ENCODE measurements at places on chromosomes 11 and 22.
A peak's percentile ranks its signal among the peaks of the same experiment; 100 is the strongest.

- no peak for DNase-seq
Observed at GRCh38 chr11:69480547-69481392, 693 bp upstream of the LINC01488 start.

DNA sequence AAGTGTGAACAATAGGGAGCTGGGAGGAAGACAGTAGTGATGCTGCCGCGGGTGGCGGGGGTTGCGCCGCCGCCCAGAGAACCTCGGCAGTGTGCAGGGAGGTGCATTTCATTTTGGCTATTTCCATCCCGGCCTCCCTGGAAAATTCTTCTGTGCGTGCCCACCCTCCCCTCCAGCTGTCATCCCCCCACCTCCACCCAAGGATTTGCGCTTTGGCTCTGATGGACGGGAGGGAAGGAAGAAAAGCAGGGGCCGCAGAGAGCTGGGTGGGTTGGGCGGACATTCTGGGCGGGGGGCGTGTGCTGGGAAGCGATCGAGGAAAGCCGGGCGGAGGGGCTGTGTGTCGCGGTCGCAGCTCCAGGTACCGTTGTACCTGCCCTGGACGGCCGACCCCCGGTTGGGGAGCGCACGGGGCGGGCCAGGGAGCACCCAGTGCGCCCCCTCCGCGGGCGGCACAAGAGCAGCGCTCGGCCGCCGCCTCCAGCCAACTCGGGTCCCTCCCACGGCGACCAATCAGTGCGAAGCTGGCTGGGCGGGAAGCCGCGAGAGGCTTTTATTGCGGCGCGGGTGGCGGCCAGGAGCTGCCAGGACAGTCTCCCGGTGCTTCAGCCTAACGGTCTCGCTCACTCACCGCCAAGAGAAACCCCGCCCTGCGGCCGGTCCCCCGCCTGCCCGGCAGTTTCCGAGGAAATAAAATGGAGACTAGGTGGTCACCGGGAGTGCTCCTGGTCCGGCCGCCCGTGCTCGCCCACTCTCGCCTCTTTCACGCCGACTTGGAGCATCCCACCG lies 1.6 kb downstream of the NCAM1 start:
- DNase-seq, result no peak

DNA sequence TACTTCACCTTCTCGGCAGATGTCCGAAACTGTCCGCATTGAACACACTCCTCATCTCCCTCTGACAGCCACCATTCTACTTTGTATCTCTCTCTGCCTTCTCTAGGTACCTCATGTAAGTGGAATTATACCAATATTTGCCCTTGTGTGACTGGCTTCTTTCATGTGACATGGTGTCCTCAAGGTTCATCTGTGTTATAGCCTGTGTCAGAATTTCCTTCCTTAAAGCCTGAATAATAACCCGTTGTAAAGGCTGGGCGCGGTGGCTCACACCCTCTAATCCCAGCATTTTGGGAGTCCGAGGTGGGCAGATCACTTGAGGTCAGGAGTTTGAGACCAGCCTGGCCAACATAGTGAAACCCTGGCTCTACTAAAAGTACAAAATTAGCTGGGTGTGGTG lies 40.4 kb upstream of the PPP6R3 start:
- DNase-seq, result no peak

GRCh38 chr22:44719586-44720368 lies 17.8 kb downstream of the PRR5 start:
- no peak for DNase-seq

DNA sequence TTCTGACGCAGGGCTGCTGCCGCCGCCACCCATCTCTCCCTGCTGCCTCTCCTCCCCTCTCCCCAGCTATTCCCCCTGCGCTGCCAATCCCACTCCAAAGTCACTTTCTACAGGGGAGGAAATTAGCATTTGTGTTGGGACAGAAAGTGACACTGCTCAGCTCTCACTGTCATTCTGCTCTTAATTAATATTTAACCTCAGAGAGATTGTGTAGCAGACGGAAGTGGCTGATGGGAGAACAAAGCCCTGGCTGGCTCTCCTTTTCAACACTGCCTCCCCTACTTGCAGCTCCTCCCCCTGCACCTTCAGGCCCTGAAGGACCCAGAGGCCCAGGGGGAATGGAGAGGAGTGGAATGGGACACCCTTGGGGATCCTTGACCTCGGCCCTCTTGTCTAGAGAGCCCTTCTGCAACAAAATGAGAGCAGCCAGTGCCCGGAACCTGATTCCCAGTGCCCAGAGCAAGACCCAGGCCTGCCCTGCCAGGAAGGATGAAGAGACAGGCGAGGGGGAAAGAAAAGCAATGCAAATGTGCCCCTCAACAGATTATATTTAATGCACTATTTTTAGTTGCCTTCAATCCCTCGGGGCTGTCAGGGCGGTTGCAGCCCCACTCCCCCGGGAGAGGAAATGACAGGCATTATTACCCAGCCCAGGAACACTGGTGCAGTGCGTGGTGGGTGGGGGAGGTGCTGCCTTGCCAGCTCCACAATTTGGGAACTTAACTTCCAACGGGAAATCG lies 14.6 kb upstream of the NRGN start:
- DNase-seq, result peak; percentile 67

GRCh38 chr22:44312766-44313165 lies at the start of gene SHISAL1:
Gene SHISAL1, minus strand, starts transcription at chr22:44312951. Its CDS starts 12,006 bp downstream, at chr22:44300945.
- no peak for DNase-seq

DNA sequence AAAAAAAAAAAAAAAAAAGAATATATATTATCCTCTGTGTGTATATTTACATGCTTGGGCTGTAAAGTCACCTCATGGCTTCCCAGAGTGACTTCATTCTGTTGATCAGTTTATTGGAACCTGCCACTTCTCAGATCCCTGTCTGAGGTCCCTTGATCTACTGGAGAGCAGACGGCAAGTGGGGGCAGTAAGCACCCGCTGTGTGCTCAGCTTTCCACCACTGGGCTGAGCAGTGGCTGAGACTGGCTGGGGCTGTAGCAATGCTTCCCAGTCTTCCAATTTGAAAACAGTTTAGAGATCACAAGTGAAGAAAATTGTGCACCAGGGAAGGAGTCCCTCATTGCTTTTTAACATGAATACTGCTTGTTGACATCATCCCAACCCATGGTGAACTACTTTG lies 6.9 kb upstream of the RBM4B start:
- DNase-seq, result no peak

DNA sequence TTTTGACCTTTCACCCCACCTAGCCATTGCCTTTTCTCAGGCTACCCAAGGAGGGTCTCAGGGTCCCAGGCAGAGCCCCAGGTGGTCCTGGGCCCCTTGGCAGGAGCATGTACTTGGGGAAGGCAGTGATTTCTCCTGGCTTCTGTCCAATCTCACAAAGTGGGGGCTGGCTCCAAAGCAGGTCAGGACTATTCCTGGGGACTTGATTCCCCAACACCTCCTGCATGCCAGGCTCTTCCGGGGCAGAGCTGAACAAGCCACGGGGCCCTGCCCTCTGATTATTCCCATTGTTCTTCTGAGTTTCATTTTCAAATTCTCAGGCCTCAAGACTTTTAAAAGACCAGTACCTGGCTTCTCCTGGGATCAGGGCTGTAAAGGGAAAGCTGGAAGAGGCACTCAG lies 1.5 kb upstream of the TCF20 start:
- DNase-seq, result no peak

DNA sequence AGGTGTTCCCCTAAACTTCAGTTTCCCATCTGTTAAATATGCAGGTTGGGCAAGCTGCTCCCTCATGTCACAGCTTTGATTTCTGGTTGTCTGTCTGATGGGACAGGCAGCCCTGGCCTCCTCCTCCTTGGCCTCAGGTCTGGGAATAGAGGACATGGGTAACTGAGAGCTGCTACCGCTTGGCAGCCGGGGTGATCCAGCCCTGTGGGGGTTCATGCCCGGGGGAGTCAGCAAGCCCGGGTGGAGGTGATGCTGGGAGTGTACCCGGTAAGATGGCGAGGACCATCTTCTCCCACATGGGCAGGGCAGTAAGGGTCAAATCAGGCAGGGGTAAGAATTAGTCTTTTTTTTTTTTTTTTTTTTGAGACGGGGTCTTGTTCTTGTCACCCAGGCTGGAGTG lies 845.0 kb downstream of the TBC1D22A start:
- no peak for DNase-seq

DNA sequence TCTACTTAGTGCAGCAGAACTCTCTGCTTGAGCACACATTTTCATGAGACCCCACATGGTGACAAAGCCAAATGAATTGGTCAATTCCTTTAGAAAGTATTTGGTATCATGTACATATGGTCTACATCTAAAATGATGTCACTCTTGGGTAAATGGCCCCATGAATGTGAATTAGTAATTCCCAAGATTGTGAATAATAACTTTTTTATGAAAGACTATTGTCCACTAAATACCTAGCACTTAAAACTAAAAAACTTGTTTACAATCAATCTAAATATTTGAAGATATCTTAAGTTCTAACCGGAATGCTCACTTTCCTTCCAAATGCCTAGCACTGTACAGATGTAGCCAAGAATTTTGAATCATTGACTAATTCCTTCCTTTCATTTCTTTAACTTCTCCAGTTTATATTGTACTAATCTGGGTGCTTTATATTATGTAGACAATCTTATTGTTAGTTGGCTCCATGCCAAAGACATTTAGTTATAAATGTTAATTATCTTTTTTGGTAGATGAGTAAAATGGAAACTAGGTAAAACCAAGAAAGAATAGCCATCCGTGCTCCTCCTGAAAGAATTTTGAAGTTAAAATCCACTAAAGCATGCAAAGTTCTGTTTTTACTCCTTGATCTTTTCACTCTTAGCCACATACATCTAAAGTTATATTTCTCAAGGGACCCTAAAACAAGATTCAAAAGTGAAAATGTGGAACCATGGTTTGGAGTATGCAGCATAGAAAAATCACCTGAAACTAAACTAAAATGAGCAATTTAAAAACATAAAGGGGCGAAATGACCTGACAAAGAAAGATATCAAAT lies 145.0 kb upstream of the ARHGAP20 start:
- DNase-seq, result no peak

GRCh38 chr11:12287374-12288211 lies 89.8 kb upstream of the PARVA start:
- peak; percentile 48 for DNase-seq

DNA sequence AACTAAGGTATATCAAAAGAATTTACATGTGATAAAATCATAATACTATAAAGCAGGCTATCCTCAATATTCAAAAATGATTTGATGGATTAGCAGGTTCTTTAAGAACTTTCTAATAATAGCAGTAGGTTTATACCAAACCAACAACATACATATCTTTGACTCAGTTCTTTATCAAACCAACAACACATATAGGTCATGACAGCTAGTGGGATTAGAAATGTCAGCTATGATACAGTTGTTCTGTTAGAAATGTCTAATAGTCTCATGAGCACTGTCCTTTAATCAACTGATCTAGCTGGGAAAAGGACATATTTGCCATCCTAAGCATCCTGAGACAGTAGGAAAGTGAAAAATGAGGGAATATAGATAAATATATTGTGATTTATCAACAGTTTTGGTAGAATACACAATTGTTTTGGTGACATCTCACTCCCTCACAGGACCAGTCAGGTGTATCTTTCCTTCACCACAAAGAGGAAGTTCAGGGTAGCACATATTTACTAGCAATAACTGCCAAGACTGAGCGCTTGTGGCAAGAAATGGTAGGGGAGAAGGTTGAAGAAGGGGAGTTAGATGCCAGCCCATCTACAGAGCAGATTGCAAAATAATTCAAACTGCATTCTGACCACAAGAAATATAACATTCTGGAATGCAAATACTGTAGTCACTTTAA lies 90.8 kb upstream of the APOA1 start:
- peak; percentile 46 for DNase-seq

GRCh38 chr11:47152953-47153950 lies 23.4 kb downstream of the ARFGAP2 start:
- DNase-seq, result peak; percentile 76

DNA sequence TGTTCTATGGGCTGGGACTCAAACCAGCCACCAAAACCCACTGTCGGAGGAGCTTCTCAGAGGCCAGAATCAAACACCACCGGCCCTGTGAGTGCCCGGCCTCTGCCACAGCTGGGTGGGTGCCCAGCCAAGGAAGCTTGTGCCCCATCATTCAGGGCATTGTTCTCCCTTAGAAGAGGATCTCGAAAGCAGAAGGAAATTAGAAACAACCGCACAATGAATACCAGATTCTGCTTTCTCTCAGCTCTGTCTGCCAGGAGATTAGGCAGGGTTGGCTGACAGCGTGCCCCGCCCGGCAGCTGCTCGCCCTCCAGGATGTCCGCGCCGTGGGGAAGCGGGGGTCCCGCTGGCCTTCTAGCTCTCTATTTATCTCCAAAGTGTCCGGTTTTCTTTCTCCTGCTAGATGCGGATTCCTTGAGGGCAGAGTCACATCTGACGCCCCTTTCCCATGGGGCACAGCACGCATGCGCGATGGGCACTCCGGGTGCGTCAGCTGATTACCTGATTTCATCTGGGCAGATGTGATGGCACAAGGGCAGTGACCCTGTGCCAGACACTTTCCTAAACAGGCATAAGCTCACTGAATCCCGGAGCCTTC lies 25.5 kb downstream of the SCGB1A1 start:
- peak; percentile 25 for DNase-seq

DNA sequence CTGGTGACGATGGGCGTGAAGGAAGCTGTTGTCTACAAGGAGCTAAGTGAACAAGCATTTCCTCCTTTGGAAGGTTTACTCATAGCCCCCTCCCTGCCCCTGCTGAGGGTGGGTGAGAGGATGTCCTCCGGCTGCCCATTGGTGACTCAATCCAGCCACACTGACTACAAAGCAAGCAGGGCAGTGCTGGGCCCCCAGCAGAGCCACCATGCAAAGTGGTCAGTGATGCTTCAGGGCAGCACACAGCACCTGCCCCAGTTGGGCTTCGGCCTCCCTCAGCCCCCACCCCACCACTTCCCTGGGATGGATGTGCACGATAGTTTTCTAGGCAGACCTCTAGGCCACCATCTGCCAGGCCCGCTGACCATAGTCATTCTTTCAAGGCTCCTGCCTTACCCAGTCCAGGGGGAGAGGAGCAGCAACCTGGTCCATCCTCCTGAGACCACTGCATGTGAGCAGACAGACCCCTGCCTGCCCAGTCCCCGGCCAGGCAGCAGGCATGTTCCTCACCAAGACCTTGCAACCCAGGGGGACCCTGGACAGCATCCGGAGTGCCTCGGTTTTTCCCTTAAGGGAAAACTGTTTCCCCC lies 125.1 kb downstream of the BCR start:
- no peak for DNase-seq

GRCh38 chr11:74182635-74183034 lies 11.5 kb downstream of the PPME1 start:
- DNase-seq, result no peak

DNA sequence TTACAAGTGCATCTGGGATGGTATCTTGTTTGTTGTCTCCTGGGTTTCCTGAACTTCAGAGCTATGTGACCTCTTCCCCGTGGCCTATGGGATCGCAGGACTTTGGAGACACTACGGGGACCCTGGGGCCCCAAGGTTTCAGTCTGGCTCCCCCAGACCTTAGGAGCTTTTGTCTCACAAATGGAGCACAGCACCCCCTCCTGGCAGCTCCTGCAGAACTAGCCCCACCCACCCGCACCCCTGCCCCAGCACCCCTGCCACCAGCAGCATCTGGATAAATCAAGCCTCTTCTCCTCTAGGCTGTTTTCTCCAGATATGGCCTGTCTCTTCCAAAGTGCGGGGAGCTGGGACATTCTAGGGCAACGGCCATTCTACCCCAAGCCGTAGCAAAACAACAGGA lies 10.4 kb downstream of the RCOR2 start:
- peak; percentile 28 for DNase-seq

Measured in Kasumi-1 (cell line).